HL-60 (cell line): ENCODE measurements at places on chromosomes 3 and 15.

- no peak for DNase-seq
Observed at GRCh38 chr3:180594631-180595558, 7.1 kb upstream of the TTC14 start.

DNA sequence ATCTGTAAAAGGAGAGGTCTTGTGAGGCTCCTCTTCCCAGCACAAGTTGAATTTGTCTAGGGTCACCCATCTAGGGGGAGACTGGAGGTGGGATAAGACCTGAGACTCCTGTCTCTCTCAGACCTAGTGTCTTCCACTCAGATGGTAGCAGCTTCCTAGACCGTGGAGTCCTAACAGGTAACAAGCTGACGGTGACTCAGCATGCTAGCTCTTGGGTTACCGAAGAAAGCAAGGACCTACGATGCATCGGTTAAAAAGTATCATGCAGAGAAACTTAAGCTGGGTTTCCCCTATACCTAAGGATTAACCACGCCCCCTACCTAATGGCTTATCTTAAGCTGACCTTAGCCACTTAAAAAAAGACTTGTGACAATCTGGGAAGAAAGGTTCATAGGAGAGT lies 7.6 kb downstream of the LRRN1 start:
- no peak for DNase-seq

GRCh38 chr15:48866141-48866563 lies 11.8 kb upstream of the EID1 start:
- no peak for DNase-seq

- peak; percentile 72 for DNase-seq
Observed at GRCh38 chr15:42182961-42183360, 25.1 kb downstream of the VPS39 start.

DNA sequence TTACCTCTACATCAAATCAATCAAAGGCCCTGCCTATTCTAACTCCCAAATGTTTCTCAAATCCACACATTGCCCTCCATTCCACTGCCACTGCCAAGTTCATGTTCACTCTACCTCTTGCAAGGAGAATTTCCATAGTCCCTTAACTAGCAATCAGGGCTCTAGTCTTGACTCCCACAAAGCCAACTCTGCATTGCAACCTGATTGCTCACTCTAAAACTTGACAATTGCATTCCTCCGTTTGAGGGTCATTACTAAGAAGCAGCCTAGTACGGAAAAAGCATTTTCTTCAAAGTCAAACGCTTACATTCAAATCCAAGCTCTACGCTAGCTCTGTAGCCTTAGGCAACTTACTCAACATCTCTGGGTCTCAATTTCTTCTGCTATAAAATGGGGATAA lies 1.2 kb downstream of the CPA3 start:
- DNase-seq: no peak

GRCh38 chr3:53846851-53847155 lies 435 bp downstream of the IL17RB start:
- DNase-seq: no peak

GRCh38 chr3:11634081-11634635 lies 9.6 kb downstream of the VGLL4 start:
- DNase-seq: no peak

GRCh38 chr3:61897848-61898247 lies 336.5 kb downstream of the PTPRG start:
- no peak for DNase-seq

DNA sequence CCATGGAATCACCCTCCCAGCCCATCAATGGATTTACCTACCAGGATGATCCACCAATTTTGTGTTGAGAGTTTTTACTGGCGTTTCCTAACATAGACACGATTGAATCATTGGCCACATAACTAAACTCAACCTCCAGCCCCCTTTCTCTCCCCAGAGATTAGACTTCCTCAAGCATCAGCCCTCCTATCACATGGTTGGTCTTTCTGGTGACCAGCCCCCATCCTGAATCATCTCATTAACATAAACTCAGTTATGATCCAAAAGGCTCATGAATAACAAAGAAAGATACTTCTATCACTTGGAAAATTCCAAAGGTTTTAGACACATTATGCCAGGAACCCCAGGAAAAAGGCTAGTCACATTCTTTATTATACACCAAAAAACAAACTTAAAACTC lies 21.2 kb downstream of the PRKAR2A start:
- DNase-seq: no peak

GRCh38 chr3:55269636-55270035 lies 217.5 kb downstream of the WNT5A start:
- DNase-seq: no peak

DNA sequence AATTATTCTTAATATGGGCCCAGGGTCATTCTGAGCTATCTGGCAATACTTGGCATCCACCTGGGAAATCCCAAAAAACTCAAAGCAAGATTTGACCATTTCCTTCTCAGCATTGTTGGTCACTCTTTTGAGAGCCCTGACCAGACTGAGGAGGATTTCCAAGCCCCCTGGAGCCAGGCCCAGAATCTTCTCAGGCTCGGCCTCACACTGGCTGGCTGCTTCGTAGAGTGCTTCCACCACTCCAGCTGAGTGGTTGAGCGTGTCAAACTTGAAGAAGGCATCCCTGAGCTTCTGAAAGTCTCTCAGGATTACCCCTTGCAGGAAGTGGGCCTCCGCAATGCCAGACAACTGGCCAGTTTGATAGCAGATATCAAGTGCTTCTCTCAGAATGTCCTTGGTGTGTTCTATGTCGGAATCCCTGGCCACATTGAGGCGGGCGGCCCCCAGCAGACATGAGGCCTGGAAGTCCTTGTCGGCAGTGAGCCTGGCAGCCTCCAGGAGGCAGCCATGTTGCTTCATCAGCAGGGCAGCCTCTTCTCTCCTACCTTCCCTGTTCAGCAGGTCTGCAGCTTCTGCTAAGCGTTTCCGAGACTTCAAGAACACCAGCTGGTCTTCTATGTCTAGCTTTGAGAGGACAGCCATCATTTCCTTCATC lies 68.9 kb upstream of the DCLK3 start:
- no peak for DNase-seq

GRCh38 chr3:119145128-119145499 lies 851 bp upstream of the TEX55 start:
- no peak for DNase-seq

GRCh38 chr3:180117381-180118163 lies 80.8 kb upstream of the PEX5L start:
- DNase-seq: no peak

- DNase-seq: no peak
Observed at GRCh38 chr3:77524946-77525682, 485.2 kb downstream of the ROBO2 start.

GRCh38 chr3:78115983-78116382 lies 1076.1 kb downstream of the ROBO2 start:
- no peak for DNase-seq

DNA sequence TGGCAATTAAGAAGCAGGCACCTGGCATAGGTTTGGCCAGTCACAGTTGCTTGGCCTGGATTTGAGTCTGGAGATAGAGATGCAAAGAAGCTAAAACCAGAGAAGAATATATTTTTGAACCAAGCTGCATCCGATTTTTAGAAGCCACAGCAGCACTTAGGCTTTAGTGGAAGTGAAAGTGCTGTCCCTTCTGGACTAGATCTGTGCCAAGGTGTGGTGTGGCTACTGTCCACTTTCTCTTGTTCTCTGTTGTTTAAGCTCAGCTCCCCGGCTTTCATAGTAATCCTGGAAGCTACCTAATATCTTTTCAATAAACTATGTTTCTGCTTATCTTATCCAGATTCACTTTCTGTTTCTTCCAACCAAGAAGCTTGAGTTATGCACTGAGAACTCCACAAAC lies 183.4 kb upstream of the THRB start:
- no peak for DNase-seq

DNA sequence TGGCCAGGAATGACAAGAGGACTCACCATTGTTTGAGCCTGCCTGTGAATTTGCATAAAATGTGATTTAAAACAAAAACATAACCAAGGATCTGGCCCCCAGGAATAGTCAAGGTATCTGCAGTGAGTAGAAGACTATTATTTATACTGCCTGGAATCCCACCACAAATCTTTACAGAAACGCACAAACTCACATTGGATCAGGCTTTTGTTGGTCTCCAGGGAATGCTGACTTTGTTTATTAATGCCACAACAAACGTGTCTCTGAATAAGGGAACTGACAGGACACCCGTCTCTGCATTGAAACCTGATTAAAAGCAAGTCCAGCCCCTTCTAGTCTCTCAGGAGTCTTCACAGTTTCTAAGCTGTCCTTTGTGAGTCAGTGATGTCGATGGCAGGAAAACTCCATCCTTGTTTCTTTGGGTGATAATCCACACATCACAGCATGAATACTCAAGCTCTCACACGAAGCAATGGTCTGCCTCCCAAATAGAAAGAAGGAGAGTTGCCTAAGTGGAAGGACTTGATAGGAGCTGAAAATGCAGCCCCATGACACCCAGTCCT lies 37.7 kb downstream of the CLDN18 start:
- no peak for DNase-seq

- DNase-seq: no peak
Observed at GRCh38 chr3:171274222-171274621, 186.0 kb downstream of the TNIK start.

DNA sequence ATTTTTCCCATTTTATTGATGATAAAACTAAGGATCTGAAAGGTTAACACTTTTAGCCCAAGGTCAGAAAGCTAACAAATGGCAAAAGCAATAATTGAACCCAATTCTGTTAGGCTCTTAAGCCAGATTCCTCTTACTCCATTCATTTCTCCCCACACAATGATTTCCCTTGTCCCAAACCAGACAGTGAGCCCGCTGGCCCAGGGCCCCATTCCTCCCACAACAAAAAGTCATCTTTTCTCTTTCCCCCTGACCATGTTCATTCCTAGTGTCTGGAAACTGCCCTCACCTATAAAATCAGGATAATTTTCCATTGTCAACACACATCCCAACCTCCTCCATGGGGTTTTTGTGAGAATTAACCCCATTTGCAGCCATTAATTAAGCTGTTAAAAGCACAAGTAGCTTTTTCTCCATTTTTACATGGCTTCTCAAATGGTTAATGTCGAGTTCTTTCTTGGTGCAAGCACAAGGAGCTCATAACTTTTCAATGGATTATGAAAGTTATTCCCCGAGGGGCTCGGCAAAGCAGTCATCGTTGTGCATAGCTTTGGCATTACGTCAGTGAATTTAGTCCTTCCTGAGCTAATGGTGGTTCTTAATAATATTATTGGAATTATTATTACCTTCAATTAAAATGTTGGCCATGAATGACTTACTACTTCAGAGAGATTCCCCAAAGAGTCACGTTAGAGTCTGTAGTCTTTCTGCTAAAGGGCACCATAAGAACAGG lies 151.0 kb upstream of the WNT5A start:
- no peak for DNase-seq

DNA sequence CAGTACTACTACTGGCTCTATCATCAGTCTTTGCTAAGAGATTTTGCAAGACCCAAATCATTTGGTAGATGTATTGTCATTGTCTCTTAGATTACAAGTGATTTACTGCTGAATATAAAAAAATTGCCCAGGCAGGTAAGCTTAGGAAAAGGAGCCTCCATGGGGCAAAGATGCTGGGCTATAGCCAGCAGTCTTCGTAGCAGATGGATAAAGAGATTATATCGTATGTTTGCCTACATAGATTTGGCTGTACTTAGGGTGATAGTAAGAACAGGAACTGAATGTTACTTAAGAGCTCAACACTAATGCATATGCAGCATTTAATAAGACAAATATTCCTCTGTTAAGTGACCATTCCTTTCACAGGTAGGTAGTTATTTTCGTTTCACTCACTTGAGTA lies 48.9 kb downstream of the PTPRG start:
- DNase-seq: no peak

GRCh38 chr15:100055821-100056220 lies 286.0 kb downstream of the ADAMTS17 start:
- DNase-seq: no peak

DNA sequence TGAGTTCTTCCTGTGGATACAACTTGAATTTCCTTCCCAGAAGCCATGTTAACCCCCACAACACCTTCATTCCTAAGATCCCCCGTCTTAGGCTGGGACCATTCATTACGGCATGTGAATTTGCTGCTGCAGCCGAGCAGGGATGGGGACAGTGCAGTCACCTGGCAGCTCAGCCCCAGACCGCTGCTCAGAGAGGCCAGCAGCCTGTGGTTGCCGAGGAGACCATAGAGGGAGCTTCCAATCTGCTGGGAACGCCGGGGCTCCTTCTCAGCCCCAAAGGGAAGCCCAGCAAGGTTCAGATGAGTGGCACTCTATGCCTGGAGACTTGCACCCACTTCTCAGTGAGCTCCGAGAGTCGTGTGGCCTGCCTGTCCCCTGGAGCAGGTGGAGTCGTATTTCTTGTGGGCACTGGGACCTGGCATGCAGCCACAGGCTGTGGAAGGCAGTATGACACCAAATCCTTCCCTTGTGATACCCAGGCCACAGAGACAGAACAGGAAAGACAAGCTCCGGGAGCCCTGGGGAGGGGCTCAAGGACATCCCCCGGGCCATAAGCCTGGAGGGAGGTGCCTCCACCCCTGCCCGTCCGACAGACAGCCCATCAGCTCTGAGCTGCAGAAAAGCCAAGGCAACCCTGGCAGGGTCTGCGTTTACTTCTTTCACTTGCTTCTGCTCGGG lies 167.3 kb downstream of the FAM43A start:
- DNase-seq: no peak

DNA sequence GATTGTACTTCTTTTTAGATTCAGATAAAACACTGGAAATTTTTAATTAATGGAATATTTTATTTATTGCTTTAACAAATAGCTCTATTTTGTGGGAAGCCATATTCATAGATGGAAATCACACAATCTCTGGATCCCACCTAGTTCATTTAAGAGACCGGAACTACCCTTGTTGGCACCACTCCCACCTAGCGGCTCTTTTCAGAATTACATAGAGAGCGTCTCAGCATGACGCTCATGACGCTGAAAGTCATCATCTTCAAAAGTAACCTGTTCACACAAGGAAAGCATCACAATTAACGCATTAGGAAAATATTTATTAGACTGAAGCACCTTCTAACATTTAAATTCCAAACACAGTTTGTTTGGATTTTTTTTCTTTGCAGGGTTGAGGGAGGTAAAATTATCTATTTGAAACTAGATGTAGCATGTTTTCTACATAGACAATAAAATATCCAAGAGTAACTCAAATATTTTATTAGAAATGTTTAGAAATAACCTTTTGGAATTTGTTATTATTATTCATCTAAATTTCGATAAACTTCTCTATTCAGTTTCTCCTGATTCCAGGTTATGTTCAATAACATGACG lies 214.9 kb upstream of the ARRDC4 start:
- peak; percentile 36 for DNase-seq

- DNase-seq: no peak
Observed at GRCh38 chr15:77342807-77343206, 77.1 kb downstream of the PEAK1 start.
